ENCODE measurements at places on chromosomes 2 and 18.

DNA sequence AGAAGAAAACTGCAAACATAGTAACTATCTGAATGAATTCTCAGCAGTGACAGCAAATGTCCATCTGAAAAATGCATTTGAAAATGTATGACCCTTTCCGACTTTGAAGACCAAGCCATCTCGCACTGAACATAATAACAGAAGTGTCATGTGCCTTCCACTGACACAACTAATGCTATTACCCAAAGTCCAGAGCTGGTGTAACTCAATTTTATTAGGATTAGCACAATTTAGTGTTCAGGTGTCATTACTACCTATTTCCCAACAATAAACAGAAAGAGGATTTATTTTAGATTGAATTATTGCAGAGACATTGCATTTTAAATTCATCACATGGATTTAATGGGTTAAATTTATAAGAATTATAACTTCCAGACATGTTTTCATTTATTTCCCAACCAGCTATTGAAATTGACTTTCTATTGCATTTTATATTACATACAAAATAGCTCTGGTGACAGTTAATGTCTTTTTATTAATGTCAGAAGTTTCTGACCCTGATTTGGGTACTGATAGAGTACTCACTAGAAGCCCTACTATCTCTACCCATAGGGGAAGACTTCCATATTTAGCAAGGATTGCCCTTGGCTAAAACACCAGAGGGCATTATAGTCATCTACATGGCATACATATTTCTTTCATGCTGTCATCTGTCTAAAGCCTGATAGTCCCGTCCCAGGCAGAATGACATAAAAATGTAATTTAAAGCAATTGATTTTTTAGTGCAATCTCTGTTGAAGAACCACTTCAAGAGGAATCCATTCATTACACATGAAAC, 7.0 kb upstream of the STK39 start:
- DNase-seq, result no peak

DNA sequence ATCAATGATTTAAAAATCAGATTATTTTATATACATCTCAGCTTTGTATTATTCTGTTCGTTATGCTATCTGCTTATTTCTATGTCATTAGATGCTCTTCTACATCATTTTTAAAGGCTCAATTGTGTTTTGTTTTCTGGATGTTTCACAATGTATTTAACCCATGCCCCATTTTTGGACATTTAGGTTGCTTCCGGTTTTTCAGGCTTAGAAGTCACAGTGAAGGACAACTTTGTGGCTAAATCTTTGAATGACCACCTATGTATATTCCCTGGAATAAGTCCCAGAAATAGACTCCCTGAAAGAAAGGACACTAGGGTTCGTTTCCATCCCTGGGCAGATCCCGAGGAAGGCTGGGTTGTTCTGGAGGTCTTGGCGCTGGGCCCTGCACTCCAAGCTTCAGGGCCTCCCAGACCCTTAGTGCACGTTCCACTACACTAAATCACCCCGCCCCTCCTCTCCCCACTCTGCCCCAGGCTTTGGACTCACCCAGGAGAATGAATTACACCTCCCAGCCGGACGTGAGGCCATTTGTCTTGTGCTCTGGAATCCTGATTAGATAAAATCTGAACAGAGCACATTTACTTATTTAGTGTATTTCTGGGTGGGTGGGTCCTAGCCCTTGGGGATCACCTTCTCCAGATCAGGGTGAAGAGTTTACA, 188.2 kb downstream of the ZFP36L2 start:
- no peak for DNase-seq

GRCh38 chr2:223019987-223020717, 31.8 kb upstream of the KCNE4 start:
- DNase-seq, result no peak

GRCh38 chr2:237227592-237228280, 142.0 kb downstream of the COPS8 start:
- no peak for DNase-seq

DNA sequence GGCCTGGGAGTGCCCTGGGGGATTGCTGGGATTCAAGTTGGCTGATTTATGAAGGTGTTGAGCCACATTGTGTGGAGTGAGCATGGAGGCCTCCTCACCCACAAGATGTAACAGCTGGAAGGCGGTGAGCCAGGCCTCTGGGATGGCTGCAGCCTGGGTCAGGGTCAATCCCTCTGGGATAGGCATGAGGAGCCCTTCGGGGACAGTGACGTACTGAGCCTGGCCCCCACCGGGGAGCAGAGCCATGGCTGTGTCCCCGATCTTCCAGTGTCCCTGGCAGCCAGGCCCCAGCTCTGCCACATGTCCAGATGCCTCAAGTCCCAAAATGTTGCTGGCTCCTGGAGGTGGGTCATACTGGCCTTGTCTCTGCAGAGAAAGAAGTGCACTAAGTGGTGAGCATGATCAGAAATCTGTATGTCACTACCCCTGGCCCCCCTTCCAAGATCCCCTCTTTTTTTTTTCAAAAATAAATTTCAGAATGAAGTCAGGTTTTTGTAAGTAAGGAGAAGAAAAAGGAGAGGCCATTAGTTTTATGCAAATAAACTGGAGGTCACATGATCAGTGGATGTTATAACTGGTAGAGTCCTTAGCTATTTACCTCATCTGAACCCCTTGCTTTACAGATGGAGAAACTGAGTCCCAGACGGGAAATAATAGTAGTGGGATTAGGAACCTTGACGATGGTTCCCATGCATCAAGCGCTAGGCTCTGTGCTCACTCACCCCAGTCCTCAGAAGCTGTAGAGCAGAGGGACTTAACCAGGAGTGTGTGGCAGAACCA, 1.7 kb downstream of the TP53I3 start:
- DNase-seq, result no peak

DNA sequence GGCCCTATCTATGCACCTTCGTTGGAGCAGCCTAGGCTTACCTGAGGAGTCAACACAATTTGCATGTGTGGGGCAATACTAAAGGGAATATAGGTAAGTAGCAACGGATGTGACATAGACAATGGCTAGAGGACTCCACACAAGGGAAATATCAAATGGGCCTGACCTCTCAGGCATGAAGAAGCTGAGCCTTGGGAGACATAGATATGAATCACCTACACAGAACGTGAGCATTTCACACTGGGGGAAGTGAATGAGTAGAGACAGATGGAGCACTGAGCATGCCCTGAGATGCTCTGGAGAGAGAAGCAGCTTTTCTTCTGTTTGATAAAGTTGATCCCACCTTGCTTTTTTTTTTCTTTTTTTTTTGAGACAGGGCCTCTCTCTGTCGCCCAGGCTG, 97.9 kb downstream of the ATL2 start:
- DNase-seq, result no peak

DNA sequence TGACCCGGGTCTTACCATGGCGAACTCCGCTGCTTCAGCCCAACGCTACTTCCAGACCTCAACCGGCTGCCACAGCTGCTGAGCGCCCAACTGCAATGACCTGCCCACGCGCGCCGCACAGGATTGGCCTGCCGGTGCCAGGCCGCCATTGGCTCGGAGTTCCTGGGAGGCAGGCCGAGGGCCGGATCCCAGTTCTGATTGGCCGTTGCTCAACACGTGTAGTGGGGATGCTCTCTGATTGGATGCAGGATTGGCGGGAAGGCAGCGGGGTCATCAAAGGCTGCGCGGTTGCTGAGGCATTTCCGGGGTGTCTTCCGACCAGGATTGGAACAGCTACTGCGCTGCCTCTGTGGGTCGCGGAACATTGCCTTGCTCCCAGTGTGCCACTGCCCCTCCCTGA, at the start of gene TUBA3E:
TSS of gene TUBA3E (minus strand) at position 97 of the 400 bp plus-strand sequence. CDS start at position 18, 79 bp downstream.
- no peak for DNase-seq

- DNase-seq, result no peak
Measured at GRCh38 chr2:47218066-47218581, 63.0 kb upstream of the STPG4 start.

DNA sequence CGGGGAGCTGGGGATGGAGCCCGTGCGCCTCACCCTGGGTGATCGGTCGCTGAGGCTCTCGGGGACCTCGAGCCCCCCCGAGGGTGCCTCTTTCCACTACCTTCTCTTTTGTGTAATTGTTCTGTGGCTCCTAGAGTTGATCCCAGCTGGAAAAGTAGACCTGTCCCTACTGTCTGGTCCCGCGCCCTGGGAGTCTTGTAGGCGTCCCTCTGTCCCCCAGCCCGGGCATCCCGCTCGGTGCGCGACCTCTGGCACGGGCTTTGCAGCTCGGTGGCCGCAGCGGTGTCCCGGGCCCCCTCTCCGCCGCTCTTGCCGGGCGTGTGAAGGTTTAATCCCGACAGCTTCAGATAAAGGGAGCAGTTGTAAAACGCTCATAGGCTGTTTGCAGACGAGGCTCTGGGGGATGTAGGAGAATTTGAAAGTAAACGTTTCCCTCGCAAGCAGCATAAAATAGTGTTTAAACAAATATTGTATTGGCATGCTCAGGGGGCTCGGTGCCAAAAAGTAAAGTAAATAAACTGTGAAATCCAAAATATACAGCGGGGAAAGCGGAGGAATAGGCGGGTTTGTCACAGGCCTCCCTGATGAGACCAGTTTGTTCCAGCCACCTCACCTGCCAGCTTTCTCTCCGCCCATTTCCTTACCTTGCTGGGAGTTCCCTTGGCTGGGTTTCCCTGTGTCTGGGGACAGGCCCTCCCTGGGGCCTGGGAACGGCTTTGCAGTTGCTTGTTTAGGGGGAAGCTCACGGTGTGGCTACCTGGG, 1.9 kb downstream of the GLI2 start:
- DNase-seq, result no peak

- DNase-seq, result no peak
Measured at GRCh38 chr2:121771976-121772742, 16.7 kb downstream of the TSN start.

DNA sequence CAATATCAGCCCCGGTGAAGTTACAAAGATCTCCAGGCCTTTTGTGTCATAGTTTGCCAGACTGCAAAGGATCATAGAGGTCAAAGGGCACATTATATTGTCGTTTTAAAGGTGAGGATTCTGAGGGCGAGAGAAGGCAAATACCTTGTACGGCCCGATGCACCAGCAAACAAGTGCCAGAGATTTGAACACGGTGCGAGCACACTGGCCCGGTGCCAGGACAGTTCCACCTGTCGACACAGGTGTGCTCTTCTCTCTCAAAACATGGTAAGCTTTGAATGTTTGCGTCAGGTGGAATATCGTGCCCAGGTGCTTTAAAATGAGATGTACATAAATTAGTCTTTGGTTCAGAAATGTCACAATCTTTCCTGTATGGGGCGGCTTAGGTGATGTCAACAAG, 776.1 kb upstream of the ID2 start:
- no peak for DNase-seq

GRCh38 chr18:37403788-37404187, 161.8 kb downstream of the CELF4 start:
- DNase-seq, result no peak

DNA sequence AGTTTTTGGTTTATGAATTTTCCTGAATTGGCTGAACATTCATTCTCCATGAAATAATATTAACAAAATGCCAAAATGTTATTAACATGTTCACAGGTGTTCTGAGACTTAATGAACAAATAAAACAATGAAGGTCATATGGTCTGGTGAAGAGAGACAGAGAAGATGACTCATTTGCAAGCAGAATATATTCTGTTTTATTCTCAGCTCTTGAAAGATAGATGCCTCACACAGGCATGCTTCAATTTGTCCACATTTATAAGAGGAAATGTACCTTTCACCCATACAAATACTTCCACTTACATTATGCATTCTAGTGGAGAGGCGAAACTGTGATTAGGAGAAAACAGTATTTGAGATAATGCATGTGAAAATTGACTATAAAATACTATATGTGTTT, 75.4 kb upstream of the PGAP1 start:
- no peak for DNase-seq

DNA sequence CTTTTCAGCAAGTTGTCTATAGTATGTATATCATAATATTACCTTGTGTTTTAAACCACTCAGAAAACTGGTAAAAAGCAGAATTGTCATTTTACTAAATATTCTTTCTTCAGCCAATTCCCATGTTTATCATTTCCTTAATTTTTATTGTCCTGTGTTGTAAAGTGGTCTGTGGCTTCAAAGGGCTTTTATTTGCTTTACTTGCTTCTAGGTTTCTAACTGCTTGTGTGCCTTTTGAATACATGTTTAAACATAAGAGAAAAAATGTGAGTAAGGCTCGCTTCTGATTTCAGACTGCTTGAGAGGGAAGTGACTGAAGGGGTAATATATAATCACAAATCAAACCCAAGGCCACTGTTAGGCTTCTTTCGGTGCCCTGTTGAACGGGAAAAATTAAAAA, 407.5 kb upstream of the NRP2 start:
- no peak for DNase-seq

DNA sequence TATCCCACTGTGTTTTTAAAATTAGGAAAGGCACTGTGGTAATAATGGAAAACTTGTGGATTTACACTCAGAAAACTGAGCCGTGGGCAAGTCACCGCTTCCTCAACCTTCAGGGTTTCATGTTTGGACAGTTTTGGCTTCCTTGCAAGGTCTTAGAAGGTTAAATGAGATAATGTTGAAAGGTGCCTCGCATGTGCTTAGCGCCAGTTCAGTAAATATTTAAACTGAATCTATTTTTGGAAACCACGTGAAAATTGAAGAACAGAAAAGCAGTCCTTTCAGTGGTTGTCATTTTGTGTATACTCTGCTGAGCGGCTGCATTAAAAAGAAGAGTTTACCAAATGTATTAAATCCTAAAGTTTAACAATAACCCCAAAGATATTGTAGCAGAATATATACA, 15.2 kb upstream of the AGAP1 start:
- DNase-seq, result no peak

DNA sequence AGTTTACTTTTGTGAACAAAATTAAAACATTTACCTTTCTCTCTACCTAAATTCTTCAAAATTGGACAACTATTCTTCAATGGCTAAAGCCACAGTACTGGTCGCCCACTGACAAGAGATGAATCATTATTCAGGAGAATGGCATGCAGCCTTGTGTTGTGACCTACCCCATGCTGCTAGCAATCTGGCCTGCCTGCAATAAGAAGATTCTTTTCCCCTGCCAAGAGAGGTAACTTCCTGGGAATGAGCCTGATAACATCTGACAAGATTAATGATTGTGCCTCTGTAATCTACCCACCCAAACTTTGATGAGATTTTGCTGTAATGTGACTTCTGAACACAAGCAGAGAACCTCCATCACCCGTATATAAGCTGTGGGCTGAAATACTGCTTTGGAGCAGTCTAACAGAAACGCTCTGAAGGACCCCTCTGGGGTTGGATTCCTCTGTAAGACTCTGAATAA, 47.0 kb upstream of the ST3GAL5 start:
- DNase-seq, result no peak

- DNase-seq, result no peak
Measured at GRCh38 chr2:71778514-71778913, 325.2 kb downstream of the DYSF start.

DNA sequence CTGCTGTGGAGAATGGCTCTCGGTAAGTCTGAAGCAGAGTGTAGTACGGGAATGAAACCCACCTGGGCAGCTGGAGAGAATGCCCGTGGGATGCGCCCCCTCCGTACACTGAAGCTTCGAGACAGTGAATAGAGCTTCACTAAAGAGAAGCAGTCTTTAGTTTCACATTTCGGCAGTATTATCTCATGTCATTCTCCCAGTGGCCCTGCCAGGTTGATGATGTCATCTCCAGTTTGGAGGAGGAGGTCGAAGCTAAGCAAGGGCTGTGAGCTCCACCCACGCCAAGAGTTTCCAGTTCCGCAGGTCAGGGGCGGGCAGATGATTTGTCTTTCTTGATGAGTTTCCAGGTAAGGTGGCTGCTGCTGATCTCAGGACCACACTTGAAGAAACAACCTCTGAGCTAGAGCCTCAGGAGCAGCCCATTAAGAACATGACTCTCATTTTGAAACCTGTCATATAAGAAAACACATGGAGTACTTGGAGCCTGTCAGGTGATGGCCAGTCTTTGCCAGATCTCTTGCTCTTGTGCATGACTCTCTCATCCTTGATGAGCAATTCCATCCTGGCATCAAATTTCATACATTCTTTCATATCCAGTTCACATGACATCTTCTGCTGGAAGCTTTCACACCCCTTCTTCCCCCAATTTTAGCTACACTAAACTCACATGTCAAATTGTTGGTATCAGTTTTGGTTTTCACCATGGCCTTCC, 475.0 kb downstream of the RNF144A start:
- no peak for DNase-seq

Data from GM19239 (cell line).